ENCODE measurements at places on chromosomes 16 and 17.

- DNase-seq, result no peak
Observed at GRCh38 chr16:67528870-67529581, 397 bp downstream of the RIPOR1 start.

DNA sequence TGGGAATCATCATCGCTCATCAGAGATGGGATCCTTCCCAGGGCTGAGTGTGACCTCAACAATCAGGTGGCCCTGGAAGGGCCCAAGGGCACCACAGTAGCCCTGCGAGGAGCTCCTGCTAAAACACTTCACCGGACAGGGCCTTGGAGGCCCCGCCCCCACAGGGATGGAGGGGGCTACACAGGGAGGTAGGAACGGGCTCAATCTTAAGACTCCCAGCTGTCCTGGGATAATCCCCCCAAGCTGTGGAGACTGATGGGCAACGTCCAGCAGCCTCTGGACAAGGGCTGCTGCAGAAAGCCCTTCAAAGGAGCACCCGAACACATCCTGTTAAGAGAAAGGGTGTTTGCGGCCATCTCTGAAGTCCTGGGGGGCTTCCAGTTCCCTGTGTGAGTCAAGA, 60.4 kb downstream of the ZNF423 start:
- no peak for DNase-seq

DNA sequence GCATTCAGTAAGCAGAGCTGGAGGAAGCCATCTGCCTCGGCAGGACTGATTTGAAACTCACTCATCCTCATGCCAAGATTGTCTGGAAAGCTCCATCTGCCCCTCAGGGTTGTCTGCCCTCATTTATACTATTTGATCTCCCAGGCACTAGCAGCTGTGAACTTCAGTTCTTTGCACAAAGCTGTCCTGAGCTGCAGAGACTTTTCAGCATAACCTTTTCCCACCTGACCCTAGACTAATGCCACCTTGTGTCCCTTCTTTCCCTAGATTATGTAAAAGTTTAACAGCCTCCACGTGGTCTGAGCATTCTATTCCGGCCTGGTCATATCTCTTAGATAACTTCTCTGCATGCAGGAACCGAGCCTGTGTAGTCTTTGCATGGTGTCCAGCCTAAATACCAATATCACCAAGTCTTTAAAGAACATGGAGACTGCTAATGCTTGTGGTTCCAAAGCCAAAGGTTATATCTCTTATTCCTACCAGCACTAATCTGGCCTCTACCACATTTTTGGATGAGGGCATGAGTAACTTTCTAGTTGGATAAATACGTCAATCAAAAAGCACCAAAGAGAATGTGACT, 29.1 kb downstream of the STAT5A start:
- peak; percentile 83 for DNase-seq

- no peak for DNase-seq
Observed at GRCh38 chr17:73234736-73235135, 26.9 kb downstream of the CPSF4L start.

- DNase-seq, result no peak
Observed at GRCh38 chr17:51814521-51814920, 344.0 kb downstream of the CA10 start.

- no peak for DNase-seq
Observed at GRCh38 chr17:32266051-32266388, 388 bp downstream of the RHBDL3 start.

GRCh38 chr16:88010968-88011483, 59.8 kb downstream of the BANP start:
- DNase-seq, result no peak

DNA sequence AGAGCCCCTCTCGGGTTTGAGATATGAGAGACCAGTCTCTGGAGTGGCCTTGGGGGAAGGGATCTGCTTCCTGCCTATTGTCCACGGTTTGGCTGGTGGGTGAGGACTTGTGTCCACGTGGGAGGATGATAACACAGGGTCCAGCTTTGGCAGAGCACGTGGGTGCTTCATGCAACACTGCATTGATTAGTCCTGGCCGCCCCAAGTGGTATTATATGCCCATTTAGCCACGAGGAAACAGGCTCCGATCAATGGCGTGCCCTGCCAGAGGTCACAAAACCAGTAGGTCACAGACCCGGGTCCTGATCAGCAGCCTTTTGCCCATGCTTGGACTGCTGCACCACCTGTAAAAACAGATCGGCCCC, 141.6 kb downstream of the RGS9 start:
- DNase-seq, result no peak

GRCh38 chr16:66689282-66689681, 7.3 kb downstream of the CMTM4 start:
- DNase-seq, result no peak

DNA sequence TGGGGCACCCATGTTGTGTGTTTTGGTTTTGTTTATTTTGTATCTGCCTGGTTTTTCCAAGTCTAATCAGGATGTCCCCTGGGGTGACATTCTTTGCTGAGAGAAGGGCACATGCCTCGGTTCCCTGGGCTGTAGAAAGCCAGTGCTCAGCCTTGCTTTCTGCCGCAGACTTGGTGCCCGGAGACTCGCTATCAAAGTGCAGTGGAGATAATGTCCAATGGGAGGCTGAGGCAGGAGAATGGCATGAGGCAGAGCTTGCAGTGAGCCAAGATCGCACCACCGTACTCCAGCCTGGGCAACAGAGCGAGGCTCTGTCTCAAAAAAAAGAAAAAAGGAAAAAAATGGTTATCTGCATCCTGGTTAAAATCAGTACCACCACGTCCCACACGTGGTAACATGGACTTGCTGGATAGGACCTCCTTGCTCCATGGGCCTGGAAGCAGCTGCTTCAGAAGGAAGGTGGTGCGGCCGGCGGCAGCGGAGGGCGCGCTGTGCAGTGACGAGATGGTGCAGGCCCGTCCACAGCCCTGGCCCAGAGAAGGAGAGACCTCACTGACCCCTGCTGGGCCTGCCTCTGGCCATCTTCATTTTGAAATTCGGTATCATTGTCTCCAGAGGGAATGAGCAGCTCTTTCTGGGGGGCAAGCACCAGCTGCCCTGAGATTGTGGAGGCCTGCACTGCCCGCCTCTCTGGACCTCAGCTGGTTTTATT, 19.3 kb upstream of the IL17C start:
- DNase-seq, result no peak

GRCh38 chr16:49857423-49858181, 1.7 kb upstream of the ZNF423 start:
- DNase-seq, result peak; percentile 79

GRCh38 chr17:79192503-79193351, 118.1 kb downstream of the ENGASE start:
- no peak for DNase-seq

DNA sequence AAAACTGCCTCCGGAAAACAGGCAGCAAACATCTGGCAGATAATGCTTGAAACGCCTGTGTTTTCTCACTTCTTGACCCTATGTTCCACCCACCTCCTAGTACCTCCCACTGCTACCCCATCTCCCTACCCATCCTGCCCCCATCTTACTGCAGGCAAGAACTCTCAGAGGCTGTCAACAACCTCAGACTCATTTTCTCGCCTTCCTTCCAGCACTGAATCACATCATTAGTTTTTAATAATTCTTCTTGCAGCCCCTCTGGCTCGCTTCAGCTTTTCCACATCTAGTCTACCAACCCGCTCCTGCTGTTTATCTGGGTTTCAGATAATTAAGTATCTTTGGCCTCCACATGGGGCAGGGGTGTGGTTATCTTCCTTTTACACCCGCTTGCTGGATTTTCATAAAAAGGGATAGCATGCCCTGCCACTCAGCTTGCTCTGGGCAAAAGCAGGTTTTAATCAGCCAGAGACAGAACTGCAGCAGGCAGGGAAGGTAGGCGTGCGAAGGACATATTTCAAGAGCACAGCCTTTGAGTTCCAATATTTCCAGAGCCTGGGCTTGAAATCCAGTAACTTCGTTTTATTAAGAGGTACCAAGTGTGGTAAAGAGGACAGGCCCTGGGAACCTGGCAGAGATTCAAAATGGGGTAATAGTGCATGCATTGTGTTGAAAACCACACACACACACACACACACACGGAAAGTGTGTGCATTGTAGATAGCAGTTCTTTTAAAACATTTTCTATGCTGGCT, 87.5 kb downstream of the BMERB1 start:
- no peak for DNase-seq

- DNase-seq, result no peak
Observed at GRCh38 chr16:16108759-16109158, 114.5 kb downstream of the ABCC6 start.

DNA sequence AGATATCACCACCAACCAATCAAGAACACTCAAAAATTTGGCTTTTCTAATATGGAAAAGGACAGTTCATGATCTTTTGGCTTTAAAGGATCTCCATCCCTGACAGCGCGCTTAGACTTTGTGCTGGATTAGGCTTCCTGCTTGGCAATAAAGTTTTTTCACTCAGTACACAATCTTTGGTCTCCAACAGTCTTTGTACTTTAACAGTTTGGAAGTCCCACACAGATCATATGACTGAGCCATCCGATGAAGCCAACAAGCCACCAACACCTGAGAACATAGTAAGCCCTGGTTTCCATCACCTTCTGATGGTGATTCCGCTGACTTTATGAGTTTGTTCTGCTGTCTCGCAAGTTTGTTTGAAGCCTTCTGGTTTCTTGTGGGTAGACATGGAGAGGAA, 34.3 kb downstream of the SMURF2 start:
- DNase-seq, result no peak

DNA sequence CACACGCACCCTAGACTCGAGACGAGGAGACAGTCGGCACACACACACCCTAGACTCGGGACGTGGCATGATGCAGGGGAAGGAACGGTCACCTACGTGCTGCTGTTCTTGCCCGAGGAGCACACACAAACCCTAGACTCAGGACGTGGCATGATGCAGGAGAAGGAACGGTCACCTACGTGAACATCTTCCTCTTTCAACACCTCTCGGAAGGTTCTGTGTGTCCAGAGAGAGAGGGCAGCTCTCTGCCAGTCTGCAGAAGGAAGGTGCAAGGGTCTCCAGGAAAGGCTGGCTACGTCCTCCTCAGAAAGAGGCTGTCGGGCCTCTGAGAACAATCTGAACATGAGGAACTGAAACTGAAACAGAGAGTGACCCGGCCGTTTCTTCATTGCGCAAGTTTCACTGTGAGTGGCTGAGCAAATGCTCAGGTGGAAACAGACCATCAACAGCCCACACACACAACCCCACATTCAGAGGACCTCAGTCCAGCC, 43.4 kb downstream of the ZNF276 start:
- DNase-seq, result no peak

- no peak for DNase-seq
Observed at GRCh38 chr16:1525871-1526607, 7.4 kb upstream of the TMEM204 start.

DNA sequence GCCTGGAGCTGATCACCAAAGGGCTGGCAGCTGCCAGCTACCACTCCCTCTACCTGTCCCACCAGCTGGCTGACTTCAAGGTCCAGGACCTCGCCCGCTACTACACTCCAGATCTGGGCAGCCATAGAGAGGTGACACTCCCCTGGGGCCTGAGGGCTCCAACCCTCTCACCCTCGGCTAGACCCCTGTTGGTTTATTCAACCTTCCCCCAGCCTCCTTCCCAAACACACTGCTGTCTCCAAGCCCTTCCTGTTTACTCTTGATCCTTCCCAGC, 18.0 kb downstream of the ALOX12B start:
- DNase-seq, result peak; percentile 26

DNA sequence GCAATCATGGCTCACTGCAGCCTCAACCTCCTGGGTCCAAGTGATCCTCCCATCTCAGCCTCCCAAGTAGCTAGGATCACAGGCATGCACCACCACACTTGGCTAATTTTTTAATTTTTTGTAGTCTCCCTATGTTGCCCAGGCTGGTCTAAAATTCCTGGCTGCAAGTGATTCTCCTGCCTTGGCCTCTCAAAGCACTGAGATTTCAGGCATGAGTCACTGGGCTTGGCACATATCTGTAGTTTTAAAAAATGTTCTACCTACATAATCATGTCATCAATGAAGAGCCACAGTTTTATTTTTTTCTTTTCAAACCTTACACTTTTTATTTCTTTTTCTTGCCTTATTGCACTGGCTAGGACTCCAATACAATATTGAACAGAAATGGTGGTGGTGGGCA, 33.1 kb upstream of the COL1A1 start:
- no peak for DNase-seq

DNA sequence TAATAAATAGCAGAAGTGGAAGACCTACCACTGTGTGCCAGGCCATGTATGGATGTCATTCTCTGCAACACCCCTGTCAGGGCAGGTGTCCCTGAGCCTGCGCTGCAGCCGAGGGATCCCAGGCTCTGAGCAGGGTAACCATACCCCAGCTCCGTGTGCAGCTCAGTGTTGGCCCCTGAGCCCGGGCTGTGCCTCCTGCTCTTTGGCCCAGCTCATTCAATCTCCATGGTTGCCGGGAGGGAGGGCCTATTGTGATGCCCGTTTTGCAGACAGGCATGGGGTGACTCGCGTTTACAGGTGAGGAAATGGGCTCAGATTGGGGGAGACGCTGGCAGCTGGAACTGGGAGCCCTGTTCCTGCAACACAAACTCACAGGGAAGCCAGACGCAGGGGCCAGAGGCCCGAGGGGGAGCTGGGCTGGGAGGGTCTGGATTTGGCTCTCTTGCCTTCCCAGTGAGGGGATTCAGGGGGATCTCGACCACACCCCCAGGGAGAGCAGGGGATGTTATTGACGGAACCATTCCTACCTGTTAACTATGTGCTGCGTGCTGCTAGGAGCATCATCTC, 190.5 kb downstream of the IRF8 start:
- DNase-seq, result no peak

- DNase-seq, result no peak
Observed at GRCh38 chr17:37698132-37698910, 46.5 kb downstream of the HNF1B start.

GRCh38 chr16:68466174-68466573, 17.9 kb upstream of the SMPD3 start:
- DNase-seq, result no peak

- DNase-seq, result no peak
Observed at GRCh38 chr17:81515530-81516041, 3.0 kb upstream of the ACTG1 start.

DNA sequence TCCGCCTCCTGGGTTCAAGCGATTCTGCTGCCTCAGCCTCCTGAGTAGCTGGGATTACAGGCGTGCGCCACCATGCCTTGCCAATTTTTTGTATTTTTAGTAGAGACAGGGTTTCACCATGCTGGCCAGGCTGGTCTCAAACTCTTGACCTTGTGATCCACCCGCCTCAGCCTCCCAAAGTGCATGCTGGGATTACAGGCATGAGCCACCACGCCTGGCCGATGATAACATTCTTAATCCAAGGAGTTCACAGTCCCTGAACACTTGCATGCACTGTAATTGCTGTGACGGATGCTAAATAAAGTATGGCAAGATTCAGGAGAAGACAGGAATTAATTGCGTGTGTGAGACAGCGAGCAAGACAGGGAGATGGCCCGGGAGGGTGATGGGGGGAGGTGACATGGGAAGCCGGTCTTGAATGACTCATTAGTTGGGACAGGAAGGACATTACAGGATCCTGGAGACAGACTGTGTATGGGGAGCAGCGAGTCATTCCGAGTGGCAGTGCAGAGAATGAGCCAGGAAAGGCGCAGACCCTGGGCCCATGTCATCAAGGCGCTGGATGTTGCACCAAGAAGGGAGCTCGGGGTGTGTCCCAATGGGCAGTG, 6.7 kb downstream of the ABCA3 start:
- DNase-seq, result no peak
